DMS53 (cell line): ENCODE measurements at places on chromosomes 5 and 9.

GRCh38 chr9:37801959-37802711, 1.5 kb downstream of the DCAF10 start:
- no peak for DNase-seq

GRCh38 chr5:57989378-57989777, 470.5 kb downstream of the PLK2 start:
- peak; percentile 75 for DNase-seq

DNA sequence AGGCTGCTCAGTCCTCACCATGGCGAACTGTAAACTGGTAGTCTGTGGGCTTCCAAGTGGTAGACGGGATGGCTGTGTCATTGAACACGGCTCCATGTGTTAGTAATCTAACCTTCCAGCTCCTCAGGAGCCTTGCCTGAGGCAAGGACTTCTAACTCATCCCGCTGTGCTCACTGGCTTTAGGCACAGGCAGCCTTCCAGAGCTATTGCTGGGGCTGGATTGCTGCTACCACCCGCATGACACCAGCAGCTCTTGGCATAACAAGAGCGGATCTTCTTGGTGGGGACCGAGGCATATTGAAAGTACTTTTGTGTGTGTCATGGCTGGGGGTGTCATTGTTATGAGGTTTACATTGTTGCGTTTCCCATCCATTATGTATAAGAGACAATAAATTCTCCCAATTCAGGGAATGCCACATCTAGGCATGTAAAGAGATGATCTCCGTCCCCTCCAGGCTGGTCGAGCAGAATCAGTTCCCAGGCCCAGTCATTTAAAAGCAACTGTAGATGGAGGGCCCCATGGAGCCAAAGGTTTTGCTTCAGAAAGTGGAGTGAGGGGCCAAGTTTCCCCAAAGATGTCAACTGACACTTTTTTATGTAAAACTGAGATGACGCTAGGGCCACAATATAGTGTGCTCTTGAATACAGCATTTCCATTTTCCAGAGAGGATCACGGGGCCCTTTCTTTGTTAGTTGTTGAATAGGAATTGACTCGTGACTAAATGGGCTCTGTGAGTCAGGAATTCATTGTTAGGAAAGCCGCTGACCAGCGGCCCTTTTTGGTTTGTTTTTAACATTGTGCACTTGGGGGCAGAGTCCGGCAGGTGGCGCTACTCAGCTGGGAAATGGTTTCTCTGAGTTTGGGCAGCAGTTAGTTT, 759.5 kb downstream of the TAF11L14 start:
- DNase-seq = peak; percentile 79

GRCh38 chr9:98811051-98811650, 3.7 kb downstream of the GALNT12 start:
- DNase-seq = no peak

DNA sequence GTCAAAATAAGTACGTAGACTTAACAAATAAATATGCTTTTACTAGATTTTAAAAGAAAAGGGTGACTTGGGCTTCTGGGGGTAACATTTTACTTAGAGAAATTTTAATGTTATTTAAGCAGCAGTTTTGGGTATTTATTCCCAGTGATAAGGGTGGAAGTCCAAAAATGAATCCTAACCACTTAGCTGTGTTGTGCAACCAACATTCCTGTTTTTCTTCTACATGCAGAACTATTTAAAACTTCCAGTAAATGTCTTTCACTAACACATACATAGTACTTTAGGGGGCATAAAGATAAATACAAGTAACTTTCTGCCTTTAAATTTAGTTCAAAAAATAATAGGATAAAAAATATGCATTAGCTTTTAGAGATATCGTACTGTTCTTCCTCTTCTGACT, 436.7 kb downstream of the CTNND2 start:
- no peak for DNase-seq

DNA sequence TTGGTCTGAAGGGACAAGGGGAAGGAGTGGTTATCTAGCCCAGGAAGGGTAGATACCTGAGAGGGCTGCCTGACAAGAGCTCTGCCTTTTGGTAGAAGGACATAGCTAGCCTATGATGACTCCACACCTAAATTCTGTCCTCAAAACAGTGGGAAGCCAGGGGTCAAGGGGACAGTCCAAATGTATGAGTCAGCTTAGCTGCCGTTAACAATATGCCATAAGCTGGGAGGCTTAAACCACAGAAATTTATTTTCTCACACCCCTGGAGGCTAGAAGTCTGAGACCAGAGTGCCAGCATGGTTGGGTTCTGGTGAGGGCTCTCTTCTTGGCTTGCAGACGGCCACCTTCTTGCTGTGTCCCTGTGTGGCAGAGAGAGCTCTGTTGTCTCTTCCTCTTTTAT, 306.4 kb downstream of the NTRK2 start:
- no peak for DNase-seq

- no peak for DNase-seq
Measured at GRCh38 chr9:129402371-129402739, 218.5 kb downstream of the C9orf50 start.

GRCh38 chr5:170491479-170491878, 12.3 kb upstream of the KCNIP1 start:
- no peak for DNase-seq

DNA sequence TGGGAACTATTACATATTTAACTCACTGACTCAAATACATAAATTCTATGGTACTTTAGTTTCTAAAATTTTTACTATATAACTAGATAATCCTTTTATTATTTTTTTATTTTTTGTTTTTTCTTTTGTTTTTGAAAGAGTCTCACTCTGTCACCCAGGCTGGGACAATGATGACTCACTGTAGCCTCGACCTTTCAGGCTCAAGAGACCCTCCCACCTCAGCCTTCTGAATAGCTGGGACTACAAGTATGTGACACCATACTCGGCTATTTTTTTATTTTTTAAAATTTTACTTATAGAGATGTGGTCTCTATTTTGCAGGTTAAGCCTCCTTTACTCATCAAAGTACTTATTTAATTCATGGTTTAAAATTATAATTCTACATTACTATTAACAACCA, 92.2 kb upstream of the SLCO4C1 start:
- no peak for DNase-seq

- no peak for DNase-seq
Measured at GRCh38 chr5:147552897-147553296, 43.0 kb upstream of the DPYSL3 start.

GRCh38 chr5:150342583-150342982, 14.9 kb upstream of the TCOF1 start:
- no peak for DNase-seq

GRCh38 chr5:171954721-171955120, 51.7 kb downstream of the FBXW11 start:
- no peak for DNase-seq

- DNase-seq = no peak
Measured at GRCh38 chr9:77765781-77766259, 117.7 kb upstream of the GNA14 start.

DNA sequence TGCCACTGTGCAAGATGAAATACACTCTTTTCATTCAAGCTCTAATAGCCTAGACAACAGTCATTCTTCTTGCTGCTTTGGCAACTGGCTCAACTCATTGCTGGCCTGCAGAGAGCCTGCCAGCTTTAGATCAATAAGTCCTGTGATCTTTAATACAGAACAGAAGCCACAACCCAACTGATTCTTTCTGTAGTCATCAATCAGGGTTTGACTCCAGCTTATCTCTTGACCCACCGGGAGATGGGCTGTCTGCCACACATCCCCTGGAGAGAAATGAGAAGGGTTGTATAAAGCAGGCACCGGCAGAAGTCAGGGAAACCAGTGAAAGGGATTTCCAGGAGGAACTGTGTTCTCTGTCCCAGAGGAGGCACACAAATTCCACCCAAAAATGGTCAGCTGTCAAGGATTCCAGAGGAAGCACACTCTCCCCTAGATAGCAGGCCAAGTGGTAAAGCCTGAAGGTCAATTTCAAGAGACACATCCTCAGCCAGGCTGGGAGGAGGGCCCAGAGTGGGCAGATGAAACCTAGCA, 24.5 kb downstream of the LHFPL2 start:
- no peak for DNase-seq

- DNase-seq = no peak
Measured at GRCh38 chr5:104650313-104651055, 1087.9 kb upstream of the NUDT12 start.

GRCh38 chr9:128271112-128271511, 4.7 kb downstream of the GOLGA2 start:
- DNase-seq = peak; percentile 37

DNA sequence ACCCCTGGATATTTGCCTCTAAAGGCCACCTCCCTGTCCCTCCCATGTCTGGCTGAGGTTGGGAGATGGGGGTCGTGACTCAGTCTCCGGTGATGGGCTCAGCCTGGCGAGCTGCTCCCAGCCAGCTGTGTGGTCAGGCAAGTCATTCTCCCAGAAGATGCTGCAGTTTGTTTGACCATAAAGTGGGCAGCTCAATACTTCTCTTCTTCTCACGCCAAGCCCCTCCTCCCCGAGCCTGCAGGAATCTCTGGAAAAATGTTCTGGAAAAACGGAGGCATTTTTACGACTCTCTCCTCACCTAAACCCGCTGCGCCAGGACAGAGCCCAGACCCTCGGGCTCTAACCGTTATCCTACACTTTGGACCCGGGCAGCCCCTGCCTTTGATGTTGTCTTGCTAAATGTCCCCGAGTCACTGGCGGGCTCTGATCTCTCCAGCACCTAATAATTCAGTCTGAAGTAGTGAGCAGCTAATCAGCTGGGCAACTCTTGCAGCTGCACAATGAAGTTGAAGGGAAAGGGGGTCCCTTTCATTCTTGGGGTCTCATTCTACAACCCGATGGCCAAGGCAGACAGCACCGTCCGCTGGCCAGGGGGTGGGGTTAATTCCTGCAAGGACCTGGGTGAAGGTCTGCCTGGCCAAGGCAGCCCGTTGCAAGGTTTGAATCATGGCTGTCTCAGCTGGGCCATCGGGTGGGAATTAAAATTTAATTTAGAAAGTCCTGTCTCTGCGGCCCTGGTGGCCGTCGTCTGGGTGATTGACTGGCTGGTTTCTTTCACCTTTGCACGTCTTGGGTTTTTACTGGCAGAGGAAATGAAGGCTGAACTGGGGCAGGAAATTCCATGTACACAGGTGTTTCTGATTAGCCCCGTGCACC, 12.3 kb downstream of the DCANP1 start:
- no peak for DNase-seq

- DNase-seq = no peak
Measured at GRCh38 chr5:142491679-142492078, 166.9 kb upstream of the SPRY4 start.
